ENCODE measurements at places on chromosomes 5 and 9.

- no peak for DNase-seq
Observed at GRCh38 chr9:16869131-16869881, 1.2 kb downstream of the BNC2 start.

GRCh38 chr9:96720435-96720834 is 57.5 kb downstream of the ZNF510 start:
- no peak for DNase-seq

DNA sequence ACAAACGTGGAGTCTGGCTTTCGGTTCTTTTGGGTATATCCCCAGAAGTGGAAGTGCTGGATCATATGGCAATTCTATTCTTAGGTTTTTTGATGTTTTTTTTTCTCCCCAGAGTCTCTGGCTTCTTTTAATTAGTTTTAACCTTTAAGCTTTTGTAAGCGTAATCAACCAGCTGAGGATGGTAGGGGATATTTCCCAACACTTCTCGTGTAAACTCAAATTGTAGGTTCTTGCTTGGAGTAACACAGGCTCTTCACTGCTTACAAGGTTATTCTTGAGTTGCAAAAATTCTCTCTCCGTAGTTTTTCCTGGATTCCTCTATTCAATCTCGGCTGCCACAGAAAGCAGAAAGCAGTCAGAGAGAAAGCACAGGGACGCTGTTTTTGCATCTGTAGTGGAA is 11.9 kb downstream of the LAMC3 start:
- DNase-seq: no peak

- no peak for DNase-seq
Observed at GRCh38 chr5:139740992-139741672, 54.5 kb upstream of the PSD2 start.

GRCh38 chr5:142617416-142618129 is 68.3 kb downstream of the FGF1 start:
- no peak for DNase-seq

DNA sequence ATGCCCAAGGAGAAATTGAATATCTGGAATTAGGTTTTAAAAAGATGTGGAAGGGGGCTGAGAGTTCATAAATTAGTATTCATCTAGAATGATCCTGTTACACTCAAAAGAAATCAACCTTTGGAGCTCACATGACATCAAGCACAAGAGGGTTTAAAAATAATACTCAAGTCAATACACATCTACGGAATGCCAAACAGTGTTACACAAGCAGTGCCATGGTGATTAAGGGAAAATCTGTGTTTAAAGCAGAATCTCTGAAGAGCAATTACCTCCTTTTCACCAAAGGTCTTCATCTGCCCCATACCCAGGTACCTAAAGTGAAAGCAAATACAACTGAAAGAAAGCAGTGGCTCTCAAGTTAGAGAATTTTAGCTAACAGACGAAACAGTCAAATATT is 261.6 kb downstream of the NFIB start:
- DNase-seq: no peak

GRCh38 chr5:35833224-35833623 is 23.5 kb upstream of the IL7R start:
- DNase-seq: no peak

DNA sequence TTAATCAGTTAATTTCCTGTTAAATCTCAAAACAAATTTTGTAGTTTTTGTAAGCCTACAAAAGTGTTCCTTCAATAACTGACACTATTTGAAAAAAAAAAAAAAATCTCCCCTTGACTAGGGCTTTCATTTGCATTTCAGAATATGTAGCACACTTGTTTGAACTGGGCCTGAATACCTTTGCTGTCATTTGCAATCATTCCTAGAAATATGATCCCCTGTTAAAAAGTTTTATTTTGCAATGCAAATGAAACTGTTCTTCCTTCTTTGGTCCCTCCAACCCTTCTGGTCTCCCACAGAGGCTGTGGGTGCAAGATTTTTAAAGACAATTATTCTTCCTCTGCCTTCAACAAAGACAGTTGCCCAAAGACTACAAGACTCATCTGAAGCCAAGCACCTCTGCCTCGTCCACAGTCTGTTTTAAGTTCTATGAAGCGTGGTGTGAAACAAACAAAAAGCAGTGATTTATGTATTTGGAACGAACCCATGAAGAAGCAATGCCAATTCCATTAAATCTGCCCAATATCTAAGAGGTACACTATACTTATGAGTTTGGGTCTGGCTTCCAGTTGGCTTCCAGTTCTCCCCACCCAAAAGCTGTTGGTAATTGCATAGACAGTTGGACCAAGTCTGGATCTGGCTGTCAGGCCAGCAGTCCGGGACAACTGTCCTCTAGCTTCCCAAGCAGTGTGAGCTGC is 66.1 kb downstream of the CFAP90 start:
- no peak for DNase-seq

GRCh38 chr5:105392122-105392709 is 1829.6 kb upstream of the NUDT12 start:
- no peak for DNase-seq

- no peak for DNase-seq
Observed at GRCh38 chr9:115167175-115167574, 49.2 kb upstream of the TNC start.

DNA sequence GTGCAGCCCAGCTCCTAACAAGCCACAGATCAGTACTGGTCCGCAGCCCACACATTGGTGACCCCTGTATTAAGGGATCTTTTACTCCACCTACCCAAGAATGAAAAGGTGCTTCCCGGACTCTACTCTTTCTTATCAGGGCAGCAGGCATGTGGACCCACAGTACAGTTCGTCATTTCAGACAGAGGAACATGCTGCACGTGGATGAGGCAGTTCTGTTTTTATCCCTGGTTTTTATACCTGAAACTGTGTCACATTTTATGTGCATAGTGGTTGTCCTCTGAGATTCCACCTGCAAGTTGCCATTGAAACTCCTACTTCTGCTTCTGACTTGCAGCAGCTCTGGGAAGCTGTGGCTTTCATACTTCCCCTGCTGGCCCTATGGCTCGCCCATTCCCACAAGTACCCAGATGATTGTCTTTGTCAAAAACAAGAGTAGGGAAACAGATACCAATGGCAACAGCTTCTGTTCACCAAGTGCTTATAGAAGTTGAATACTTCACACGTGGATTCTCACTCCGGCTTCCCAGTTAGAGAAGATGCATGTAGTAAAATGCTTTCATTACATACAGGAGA is 208.0 kb downstream of the TRIO start:
- no peak for DNase-seq

DNA sequence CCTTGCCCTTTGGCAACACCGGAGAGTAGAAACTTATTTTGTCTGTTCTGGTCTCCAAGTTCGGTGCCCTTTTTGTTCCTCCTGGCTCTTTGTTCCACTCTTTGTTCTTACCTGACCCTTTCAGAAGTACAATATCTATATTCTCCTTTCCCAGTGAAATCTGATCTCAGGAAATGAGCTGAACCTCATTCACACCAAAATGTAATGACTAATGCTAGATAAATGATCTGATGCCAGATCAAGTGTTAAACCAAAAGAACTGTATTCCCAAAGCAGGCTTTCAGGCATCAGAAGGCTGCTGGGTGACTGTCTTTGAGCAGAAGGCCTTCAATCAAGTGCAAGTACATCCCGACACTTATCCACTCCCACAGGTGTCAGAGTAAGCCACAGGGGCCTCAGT is 156.4 kb downstream of the SPOCK1 start:
- DNase-seq: no peak

- no peak for DNase-seq
Observed at GRCh38 chr9:82273121-82273520, 284.5 kb downstream of the SPATA31D1 start.

- no peak for DNase-seq
Observed at GRCh38 chr5:39750661-39751060, 325.9 kb upstream of the DAB2 start.

DNA sequence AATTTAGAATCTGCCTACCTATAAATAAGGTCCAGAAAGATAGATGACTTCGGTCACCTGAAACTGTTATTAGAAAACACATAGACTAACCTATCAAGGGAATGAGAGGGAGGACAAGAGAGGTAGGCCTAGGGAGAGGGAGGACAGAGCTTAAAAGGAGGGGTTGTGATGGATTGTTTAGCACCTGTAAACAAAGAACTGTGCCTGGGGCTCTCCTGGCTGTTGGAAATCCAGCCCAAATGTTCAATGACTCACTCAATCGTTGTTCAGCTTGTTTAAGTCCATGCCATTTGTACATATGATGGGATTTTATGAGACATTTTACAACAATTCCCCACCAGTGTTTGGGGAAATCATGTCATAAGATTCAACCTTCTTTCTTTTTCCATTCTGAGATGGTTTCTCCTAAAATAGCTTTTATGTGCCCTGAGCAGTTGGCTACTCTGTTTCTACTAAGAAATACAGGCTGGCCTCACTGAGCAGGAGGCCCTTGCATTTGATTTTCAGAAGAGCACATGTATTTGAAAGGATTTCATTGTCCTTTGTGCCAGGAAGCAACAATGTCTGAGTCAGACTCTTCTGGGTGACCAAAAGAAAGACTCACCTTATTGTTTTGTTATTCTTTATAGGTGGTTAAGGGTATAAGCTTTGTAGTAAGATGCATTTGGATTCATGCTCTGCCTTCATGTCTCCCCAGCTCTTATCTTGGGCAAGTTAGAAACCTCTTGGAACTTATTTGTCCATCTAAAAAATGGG is 48.2 kb upstream of the GPR151 start:
- no peak for DNase-seq

DNA sequence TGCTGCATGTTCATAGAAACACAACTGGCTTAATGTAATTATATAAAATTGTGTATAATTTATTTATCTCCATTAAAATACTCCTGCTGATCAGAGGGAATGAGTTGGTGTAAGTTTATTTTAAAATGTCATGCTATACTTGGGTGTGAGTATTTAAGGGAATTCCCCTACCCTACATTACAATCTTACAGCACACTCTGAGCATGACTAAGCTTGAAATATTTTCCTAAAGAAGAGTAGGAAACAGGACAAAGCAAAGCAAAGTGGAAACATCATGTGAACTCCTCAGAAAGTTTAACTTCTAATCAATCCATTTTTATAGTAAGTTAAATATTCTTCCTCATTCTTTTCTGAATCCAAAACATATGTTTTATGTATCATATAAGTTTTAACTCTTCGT is 1271.3 kb downstream of the EFNA5 start:
- DNase-seq: no peak

DNA sequence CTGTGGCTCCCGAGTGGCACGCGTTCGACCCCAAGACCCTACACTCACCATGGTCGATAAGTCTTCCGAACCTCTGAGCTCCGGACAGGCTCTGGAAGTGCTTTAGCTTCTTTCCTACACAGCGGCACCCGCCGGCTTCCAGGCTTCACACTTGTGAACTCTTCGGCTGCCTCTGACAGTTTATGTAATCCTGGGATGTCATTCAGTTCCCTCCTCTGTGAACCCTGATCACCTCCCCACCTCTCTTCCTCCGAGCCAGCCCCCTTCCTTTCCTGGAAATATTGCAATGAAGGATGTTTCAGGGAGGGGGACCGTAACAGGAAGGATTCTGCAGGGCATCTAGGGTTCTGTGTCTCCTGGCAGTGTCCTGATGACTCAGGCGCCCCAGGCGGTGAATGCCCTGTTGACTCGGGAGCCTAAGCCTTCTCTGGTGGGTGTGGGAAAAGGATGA is at the start of gene CD14:
CD14 (minus strand) TSS at position 155 of the 451 bp plus-strand sequence; CDS start at position 51, 104 bp downstream.
- no peak for DNase-seq

DNA sequence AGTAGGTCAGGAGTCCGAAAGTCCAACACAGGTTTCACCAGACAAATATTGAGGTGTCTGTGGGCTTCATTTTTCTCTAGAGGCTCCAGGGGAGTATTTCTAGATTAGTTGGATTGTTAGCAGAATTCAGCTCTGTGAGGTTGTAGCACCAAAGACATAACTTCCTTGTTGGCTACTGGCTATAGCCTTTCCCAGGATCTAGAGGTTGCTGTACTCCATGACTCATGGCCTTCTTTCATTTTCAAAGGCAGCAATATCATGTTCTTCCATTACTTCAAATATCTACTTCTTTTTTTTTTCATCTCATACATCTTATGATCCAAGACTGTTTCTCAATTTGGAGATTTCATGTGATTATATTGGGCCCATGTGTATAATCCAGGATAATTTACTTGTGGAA is 404.0 kb upstream of the FAM174A start:
- DNase-seq: no peak

DNA sequence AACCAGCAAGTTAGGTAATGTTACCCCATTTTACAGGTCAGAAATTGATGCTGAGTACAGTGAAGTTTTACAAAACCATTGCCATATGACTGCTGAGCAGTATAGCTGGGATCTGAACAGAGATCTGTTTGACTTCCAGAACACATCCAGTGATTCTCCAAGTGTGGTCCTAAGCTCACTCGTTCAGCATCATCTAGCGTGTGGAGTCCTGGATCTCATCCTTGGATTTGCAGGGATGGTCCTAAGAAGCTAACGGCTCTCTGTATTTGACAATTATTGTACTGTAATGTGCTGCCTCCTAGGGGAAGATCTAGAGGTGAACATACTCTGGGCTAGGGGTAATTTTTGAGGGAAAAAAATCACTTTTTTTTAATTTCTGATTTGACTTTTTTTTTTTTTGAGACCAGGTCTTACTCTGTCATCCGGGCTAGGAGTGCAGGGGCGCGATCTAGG is 1.4 kb downstream of the SLC26A2 start:
- no peak for DNase-seq

GRCh38 chr5:107564931-107565372 is 105.8 kb downstream of the EFNA5 start:
- DNase-seq: no peak

DNA sequence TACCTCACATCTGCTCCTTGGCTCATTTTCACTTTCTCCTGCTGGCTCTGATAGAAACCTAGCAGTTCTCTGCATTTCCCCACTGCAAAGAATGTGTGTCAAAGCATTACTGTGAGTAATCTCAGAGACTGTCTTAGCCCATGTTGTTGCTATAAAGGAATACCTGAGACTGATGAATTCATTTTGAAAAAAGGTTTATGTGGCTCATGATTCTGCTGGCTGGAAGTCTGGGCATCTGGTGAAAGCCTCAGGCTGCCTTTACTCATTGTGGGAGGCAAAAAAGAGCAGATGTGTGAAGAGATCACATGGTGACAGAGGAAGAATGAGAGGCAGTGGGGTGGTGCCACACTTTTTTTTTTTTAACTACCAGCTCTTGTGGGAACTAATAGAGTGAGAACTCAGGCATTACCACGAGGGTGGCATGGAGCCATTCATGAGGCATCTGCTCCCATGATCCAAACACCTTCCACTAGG is 191.6 kb upstream of the CTNND2 start:
- DNase-seq: no peak

DNA sequence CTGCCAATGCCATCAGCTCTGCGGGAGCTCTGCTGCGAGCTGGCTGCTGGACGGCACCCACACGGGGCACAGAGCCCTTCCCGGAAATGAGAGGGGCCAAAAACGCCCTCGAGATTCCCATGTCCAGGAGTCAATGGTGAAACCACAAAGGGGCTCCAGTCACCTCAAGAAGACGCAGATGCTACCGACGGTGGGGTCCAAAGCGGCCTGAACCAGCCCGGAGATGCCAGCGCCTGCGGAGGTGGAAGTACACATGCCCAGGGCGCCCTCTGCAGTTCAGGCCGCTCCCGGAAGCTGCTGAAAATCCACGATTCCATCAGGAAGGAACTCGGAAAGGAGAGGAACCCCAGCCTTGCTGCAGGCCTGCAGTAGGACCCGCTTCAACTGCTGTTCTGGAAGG is 82.4 kb upstream of the SELENOP start:
- DNase-seq: no peak

Measured in stimulated activated CD8-positive, alpha-beta memory T cell treated with anti-CD3 and anti-CD28 coated beads, Interleukin-7, amount 100 ng/mL, for 1 hour (primary cell).